ENCODE measurements at places on chromosomes 3 and 15. TPM values are rescaled to one million over a fixed set of nuclear protein-coding genes. Genes with fewer than 3 reads are reported as not detected.

MNS1 gene
- total RNA-seq = 0.44 TPM

USP19 gene
- total RNA-seq = 59.7 TPM

RYK gene
- total RNA-seq = 16.8 TPM

MYRIP gene
- not detected for total RNA-seq

ZNF280D gene
- 29.9 TPM for total RNA-seq

LMAN1L gene
- total RNA-seq = 0.93 TPM

ARID3B gene
- 53.6 TPM for total RNA-seq

INAFM2 gene
- total RNA-seq = 25.1 TPM
